Stimulated activated CD4-positive, alpha-beta T cell treated with anti-CD3 and anti-CD28 coated beads, Interleukin-1b, Interleukin-23, amount 100 ng/mL, for 4 hours (primary cell): ENCODE measurements at places on chromosomes 4 and X.

GRCh38 chr4:156390599-156391324 lies 437.1 kb upstream of the CTSO start:
- no peak for DNase-seq

GRCh38 chr4:185787926-185788679 lies 23.9 kb downstream of the SORBS2 start:
- no peak for DNase-seq

DNA sequence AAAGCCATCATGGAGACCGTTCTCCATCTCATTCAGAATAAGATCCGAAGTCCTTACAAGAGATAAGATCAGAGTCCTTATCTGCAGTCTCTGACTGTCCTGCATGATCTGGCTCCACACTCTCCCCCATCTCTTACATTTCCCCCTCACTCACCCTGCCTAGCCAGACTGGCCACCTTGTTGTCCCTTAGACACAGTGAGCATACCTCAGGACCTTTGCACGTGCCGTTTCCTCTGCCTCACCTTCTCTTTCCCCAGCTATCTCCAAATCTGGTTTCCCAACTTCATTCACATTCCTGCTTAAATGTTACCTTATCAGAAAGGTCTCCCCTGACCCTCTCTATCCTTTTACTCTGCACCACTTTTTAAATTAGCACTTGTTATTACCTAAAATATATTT lies 44.0 kb downstream of the KLHL5 start:
- no peak for DNase-seq

DNA sequence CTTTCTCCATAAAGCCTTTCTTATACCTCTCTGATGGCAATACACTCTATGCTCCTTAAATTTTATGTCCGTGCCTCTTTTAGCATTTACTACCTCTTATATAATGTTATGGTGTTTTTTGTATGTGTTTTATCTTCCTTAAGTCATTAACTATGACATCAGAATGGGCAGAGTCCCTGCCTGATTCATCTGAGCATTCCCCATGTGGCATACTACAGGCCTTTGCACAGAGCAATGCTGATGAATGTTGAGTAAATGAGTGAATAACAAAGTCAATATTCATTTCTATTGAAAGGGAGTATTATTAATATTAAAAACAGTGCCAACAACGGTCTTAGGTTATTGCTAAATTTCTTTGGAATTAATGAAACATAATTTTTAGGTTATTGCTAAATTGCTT lies 18.8 kb upstream of the RPS6KA3 start:
- DNase-seq: no peak

- DNase-seq: no peak
These were observed 205.1 kb upstream of the TLL1 start for GRCh38 chr4:165667969-165668368.

- DNase-seq: no peak
These were observed 43.6 kb downstream of the TMEM131L start for GRCh38 chr4:153509724-153510123.

GRCh38 chrX:147912093-147912801 lies 528 bp downstream of the FMR1 start:
- no peak for DNase-seq

DNA sequence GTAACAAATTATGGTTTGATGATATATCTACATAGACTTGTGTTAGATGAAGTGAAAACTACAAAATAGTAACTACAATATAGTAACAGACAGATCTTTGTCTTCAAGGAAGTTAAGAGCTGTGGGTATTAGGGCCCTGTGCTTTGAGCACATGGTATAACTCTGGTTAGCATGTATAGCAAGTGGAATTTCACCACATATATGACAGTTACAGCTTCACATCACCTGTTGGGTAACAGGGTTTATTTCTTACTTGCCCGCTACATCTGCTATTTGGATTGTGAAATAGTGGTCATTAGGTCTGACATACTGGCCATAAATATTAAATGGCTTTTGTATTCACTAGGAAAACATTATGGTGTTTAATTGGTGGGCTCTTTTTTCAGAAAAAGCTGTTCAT lies 20.2 kb downstream of the OFD1 start:
- DNase-seq: no peak

DNA sequence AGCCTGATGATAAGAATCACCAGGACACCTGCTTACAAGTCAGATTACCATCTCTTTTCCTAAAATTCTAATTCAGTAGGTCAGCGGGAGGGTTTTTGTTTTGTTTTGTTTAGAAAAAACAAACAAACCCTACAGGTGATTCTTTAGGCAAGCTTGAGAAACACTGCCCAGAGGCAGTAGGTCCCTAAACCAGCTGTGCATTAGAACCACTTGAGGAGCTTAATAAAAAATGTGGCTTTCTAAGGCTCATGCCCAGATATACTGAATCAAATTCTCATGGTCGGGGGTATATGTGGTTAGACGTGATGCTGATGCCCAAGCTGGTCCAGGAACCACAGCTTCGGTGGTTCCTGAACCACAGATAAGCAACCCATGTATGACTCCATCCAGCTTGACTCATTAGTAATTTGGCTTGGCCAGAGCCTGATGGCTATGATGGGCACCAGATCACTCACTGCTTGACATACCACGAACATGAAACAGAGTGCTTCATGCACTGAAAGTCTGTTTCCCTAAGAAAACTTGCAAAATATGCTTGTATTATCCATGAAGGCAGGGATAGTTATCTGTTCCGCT lies 338.1 kb upstream of the F9 start:
- DNase-seq: no peak

DNA sequence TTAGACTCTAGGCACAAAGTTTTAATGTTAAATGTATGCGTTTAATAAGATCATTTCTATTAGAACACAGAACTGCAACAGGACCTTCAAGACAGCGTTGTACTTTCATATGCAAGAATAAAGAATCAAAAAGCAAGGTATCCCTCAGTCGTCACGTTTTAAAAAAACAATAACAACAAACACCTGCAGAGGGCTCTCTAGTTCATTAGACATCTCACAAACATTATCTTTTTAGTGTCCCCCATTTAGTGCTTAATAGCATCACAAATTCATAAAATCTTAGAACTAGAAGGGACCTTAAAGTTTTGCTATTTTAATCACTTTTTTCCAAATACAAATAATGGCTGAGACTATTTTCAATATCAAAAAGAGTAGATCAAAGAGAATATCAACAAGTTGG lies 236.6 kb downstream of the DCHS2 start:
- no peak for DNase-seq

DNA sequence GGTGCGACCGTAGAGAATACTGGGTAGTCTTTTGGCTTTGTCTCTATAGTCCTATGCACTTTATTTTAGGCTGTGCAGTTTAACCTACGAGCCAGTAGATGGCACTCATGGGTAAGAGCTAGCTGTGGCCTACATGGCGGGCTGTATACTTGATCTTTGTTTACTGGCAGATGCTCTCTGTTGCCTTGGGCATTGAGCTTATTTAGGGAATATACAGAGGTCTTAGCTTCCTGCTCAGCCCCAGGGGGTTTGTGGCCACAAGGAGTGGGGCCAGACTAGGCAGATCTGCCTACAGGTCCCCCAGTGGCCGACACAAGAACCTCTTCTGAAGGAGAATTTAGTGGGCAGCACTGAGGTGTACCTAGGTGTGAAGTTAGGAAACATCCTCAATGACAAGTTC lies 227.6 kb upstream of the HDX start:
- DNase-seq: no peak

GRCh38 chr4:100366213-100366612 lies 151.6 kb downstream of the EMCN start:
- DNase-seq: no peak

DNA sequence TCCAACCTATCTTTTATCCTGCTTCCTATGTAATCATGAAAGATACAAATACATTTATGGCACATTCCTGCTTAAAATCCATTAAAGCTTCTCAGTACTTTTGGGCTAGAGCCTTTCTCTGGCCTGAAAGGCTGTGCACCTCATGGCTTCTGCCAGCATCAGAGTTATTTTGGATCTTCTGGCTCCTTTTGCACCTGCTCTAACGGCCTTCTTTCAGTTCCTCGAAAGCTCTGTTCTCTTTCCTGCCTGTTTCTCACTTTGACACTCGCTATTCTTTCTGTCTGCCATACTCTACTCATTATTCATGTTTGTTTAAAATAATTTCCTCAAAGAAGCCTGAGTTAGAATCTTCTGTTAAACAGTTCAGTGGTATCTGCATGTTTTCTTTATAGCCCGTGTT lies 86.0 kb downstream of the LRP2BP start:
- no peak for DNase-seq

DNA sequence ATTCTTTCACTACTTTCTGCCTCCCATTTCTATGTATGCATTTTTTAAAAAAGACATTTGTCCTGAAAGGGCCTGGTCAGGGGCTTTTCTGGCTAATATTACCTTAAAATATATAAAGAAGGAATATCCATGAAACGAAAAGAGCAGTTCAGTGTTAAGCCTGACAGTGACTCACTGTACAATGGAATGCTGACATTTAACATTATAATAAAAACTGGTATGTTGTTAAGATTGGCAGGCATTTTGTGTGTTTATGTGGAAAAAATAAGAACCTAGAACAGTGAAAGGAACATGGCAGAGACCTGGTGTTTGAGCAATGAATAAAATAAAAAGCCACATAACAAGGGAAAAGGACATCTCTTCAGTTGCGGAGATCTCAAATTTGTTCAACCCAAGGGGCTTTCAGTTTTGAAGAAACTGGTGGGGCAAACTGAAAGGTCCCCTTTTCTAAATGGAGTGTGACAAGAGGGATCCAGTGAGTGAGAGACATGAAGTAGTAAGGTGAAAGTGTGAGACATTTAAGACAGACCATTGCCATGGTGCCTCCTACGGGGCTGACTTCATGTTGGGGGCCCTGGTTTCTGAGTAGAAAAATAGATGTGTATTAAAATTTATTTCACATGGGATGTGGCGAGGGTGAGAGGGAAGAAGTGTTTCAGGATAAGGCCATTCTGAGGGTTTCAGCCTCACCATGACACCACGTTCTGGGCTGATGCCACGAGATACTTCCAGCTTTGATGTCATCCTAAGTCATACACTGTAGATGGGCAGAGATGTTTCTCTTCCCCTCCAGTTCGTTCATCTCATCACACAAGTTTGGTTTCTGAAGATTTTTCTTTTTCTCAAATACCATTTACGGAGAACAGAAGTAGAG lies 324.9 kb downstream of the PPP3CA start:
- DNase-seq: no peak

- no peak for DNase-seq
These were observed 33.6 kb upstream of the XK start for GRCh38 chrX:37651921-37652452.

- no peak for DNase-seq
These were observed 97.3 kb downstream of the HDAC8 start for GRCh38 chrX:72475338-72475737.

GRCh38 chr4:20995015-20995414 lies 294.8 kb downstream of the PACRGL start:
- no peak for DNase-seq

DNA sequence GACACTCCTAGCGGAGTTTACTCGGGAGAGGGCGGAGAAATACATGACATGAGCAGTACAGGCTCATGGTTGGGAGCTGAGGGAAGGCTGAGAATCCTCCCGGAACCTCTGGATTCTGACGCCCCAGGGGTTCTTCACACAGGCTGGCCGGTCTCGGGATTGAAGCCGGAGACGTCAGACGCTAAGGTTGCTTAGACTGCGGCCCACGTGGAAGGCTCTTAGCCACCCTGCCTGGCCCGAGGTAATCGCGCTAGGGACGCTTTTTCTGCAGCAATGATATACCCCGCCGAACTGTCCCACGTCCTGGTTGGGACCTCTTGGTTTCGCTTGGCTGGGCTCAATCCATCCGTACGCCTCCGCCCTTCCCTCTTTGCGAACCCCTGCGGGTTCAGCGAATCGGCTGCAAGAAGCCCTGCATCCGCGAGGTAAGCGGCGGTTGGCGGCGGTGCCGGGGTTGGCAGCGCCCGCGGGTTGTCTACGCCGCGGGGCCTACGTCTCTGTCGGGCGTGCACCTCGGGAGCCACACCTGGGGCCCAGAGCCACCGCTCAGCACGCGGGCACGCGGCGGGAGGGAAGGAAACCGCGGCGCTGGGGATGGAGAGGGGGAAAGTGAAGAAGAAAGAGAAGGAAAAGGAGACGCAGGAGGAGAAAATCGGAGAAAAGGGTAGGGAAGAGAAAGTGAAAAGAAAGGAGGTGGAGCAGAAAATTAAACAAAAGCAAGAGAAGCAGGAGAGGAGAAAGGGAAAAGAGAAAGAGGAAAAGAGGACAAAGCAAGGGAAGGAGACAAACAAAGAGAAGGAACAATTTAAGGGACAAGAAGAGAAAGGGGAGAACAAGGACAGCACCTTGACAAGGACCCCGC lies at the start of gene ARL9:
Gene ARL9 (plus strand): TSS at position 523 of the 862 bp plus-strand sequence. CDS start 72 bp downstream, at position 595.
- DNase-seq: peak; percentile 50

- DNase-seq: no peak
These were observed 420.1 kb downstream of the ARAP2 start for GRCh38 chr4:35824231-35824630.

GRCh38 chr4:152536545-152537182 lies 772 bp upstream of the FBXW7 start:
- DNase-seq: no peak

- DNase-seq: no peak
These were observed 32.0 kb downstream of the LIMCH1 start for GRCh38 chr4:41569961-41570360.

- no peak for DNase-seq
These were observed 239.2 kb upstream of the SMIM31 start for GRCh38 chr4:164514765-164515164.

GRCh38 chr4:101239665-101240064 lies 107.7 kb downstream of the PPP3CA start:
- DNase-seq: no peak

DNA sequence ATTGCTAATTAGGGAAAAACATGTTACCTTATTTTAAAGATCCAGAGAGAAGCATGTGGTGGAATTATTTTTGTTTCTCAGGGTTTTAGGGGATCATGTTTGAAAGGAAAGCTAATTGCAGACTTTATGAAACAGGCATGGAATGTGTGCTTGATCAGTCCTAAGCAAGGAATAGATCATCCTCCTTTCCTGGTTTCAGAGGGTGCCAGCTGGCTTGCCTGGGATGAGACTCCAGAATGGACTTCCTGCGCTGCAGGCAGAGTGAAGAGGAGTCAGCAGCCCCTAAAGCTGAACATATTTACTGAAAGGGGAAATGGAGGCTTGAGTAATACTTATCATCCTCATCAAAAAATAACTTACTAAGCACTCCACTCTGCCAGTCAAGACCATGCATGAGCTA lies 13.3 kb downstream of the FGF5 start:
- no peak for DNase-seq

- DNase-seq: no peak
These were observed 332.3 kb downstream of the ADGRL3 start for GRCh38 chr4:61532336-61533000.

DNA sequence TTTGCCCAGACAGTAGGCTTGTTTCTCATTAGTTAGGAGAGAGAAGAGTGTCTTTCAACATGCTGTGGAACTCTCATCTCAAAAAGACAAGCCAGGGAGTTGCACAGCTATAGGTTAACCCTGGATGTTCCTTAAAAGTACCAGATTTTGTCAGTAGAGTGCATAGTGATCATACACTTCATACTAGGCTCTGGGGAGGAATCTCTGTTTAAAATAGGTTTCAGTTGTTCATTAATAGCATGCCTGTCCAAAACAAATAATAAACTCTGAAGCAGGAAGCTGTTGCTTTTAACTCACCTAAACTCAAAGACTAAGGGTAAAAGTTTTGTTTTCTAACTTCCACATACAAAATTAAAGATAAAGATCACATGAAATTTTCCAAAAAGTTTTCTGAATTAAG lies 1948.4 kb downstream of the C4orf33 start:
- no peak for DNase-seq
